Fibroblast of lung (primary cell): ENCODE measurements at places on chromosomes 6 and 20. TPM values are rescaled to one million over a fixed set of nuclear protein-coding genes. Genes with fewer than 3 reads are reported as not detected.
A peak's percentile ranks its signal among the peaks of the same experiment; 100 is the strongest.

GRCh38 chr6:66638099-66638498 lies 931.1 kb upstream of the EYS start:
- DNase-seq, result no peak

- peak; percentile 27 for DNase-seq
These were observed 36.8 kb downstream of the MOXD1 start for GRCh38 chr6:132364306-132365074.

DNA sequence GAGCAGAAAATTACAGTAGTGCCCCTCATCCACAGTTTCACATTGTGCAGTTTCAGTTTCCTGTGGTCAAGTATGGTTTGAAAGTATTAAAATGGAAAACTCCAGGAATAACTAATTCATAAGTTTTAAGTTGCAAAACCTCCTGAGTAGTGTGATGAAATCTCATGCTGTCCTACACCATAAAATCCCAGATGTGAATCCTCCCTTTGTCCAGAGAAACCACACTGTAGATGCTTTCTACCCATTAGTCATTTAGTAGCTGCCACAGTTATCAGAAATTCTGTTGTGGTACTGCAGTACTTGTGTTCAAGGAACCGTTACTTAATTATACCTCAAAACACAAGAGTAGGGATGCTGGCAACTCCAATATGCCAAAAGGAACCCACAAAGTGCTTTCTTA lies 74.7 kb downstream of the PTCHD4 start:
- peak; percentile 86 for DNase-seq

The TBXT gene
- not detected in 2 replicates for total RNA-seq

The PRICKLE4 gene
- 0.26 TPM in 1 of 2 replicates, not detected in the other for total RNA-seq

- DNase-seq, result no peak
These were observed 44.0 kb downstream of the UST start for GRCh38 chr6:148790817-148791216.

The SYNGAP1 gene
- 4.6 and 7.3 TPM in 2 replicates for total RNA-seq

The MBOAT1 gene
- total RNA-seq, result 4.9 and 6.6 TPM in 2 replicates

DNA sequence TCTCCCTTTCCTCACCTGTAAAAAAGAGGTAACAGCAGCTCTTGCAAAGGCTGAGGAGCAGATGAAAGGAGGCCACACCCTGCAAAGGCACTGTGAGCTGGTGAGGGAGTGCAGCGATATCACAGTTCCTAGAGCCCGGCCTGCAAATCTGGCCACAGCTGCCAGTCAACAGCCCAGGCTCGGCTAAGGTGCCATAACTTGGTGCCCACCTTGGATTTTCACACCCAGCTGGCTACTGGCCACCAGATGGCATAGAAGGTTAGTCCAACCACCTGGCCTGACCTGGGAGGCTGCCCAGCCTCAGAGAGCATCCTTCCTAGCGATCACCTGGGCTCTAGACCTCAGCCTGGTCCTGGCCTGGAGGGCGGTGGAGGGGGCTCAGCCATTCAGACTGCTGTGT lies 46.8 kb downstream of the KCNB1 start:
- DNase-seq, result no peak

GRCh38 chr6:132471787-132472186 lies 41.1 kb downstream of the STX7 start:
- DNase-seq, result no peak

The FILIP1 gene
- total RNA-seq, result 0.33 and 0.77 TPM in 2 replicates

The HLA-DOA gene
- not detected in 2 replicates for total RNA-seq

DNA sequence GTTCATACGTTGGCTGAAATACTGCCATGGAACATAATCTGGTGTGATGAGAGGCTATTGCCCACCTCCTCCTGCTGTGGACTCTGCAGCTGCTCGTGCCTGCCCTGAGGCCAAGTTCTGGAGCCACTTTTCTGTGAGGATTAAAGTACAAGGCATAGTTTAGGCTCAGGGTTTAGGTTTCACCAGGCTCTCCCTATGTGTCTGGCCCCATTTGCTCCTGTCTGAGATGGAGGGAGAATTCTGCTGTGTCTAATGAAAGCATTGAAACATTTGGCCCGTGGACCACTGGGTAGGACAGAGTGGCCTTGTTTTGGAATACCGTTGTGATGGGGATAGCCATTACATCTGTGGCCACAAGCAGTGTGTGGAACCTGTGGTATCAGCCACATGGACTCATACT lies 5.9 kb downstream of the WRNIP1 start:
- DNase-seq, result no peak

- DNase-seq, result peak; percentile 2
These were observed 111.0 kb upstream of the TFAP2D start for GRCh38 chr6:50602292-50602691.

DNA sequence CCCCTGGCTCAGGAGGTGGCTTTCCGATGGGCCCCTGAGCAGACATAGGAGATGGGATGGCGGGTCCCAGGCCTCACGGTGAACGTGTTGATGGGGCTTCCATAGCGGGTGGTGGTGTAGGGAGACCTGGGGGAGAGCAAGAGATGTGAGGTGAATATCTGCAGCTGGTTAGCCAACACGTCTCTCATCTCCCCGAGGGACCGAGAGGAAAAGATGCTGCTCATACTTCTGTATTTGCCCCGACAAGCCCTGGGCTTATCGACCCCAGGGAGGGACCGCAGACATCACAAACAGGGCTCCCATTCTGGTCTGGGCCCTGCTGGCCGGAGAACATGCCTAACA lies 38.7 kb downstream of the C6orf132 start:
- DNase-seq, result no peak

The PI16 gene
- total RNA-seq, result 0.26 TPM in 1 of 2 replicates, not detected in the other

DNA sequence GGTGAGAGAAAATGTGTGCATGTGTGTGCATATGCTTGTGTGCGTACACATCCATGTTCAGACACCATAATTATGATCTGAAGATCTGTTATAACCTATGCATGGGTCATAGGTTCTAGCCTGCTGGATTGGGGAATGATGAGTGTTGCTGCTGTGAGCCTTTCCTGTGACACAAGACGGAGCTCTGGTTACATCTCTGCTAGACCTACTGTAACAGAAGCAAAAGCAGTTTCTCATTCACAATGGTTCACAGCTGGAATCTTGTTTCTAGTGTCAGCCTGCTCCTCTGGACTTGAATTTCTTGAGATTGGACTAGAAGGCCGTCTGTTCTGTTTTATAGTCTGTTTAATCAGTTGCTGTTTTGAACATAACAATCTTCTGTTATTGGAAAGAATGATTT lies 40.1 kb downstream of the DEFB114 start:
- peak; percentile 36 for DNase-seq

The DLK2 gene
- total RNA-seq, result under 0.01 and 0.17 TPM in 2 replicates

DNA sequence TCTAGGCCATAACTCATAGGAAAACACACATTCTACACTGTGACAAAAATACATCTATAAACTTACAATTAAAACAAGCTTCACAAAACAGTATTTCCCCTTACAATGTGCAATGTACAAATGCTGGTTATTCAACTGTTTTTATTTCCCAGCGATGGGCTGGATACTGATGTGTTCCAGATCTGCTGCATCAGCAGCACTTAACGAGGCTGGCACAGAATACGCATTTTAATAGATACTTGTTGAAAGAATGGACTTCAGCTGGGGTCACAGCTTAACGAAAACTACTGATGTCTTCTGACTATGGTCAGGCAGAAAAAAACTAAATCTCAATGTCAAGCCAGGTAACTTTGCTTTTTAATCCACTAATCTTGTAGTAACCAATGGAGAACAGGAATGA lies 70.9 kb downstream of the B4GALT5 start:
- DNase-seq, result no peak

The TRIM31 gene
- total RNA-seq, result not detected in 2 replicates

GRCh38 chr20:46946796-46947195 lies 52.2 kb downstream of the EYA2 start:
- DNase-seq, result no peak

The MRPS10 gene
- total RNA-seq, result 46.5 and 67.5 TPM in 2 replicates

- no peak for DNase-seq
These were observed 6.0 kb downstream of the MLN start for GRCh38 chr6:33797626-33798342.

- DNase-seq, result peak; percentile 10
These were observed 69.8 kb downstream of the DZANK1 start for GRCh38 chr20:18397030-18397429.

The CDH26 gene
- total RNA-seq, result 0.26 and 0.50 TPM in 2 replicates

DNA sequence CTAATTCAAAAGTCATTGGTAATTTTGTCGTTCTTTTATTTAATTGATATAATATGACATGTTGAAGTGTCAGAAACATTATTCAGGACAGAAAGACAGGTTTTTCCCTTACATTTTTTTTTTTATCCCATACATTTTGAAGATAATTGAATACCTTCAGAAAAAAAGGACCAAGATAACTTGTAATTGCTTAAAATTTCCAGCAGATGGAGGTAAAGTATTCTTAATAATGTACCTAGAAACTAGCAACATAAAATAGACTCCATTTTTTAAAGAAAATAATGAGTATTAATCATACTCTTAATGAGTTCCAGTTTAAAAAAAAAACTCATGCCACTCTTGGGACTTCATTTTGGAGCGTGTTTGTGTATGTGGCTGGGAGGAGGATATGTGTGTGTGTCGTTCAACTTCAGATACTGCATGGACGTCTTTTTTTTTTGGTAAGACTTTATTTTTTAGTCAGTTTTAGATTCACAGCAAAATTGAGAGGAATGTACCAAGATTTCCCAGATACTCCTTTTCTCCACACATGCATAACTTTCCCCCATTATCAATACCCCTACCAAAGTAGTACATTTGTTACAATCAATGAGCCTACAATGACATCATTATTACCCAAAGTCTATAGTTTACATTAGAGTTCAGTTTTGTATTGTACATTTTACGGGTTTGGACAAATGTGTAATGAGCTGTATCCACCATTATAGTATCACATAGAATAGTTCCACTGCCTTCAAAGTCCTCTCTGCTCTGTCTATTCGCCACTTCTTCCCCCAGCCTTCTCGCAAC lies 79.4 kb downstream of the ROS1 start:
- peak; percentile 18 for DNase-seq

- peak; percentile 31 for DNase-seq
These were observed 24.1 kb downstream of the STK4 start for GRCh38 chr20:44990425-44990824.

DNA sequence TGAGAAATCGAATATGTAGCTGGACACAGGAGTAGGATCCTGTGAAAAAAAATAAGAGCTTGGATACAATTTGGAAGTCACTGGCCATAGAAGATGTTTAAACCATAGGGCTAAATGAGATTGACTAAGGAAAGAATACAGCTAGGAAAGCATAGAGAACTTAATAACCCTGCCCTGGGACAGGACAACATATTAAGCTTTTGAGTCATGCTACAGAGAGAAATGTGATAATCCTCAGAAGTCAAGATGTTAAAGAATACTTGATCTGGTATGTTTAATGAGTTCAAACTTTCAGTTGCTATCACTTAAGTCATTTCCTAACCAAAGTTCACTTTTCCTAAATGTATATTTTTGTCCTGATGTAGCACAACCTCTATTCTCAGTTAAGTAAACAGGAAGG lies 154.6 kb upstream of the TSHZ2 start:
- DNase-seq, result no peak

DNA sequence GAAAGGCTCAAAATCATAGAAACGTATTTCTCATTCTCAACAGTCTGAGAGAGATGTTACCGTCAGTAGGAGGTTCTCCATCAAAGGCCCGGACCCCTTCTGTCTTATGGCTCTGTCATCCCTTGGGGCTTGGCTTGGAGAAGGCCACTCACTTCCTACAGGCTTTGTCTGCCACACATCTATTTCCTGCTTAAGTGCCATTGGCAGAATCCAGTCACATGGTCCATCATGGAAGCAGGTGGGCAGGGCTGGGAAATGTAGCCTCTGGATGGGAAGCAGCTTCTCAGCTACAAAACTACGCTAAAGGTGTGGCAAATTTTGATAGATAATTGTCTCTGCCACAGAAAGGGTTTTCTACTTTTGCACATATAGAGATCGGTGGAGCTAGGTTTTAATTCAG lies 12.6 kb upstream of the ZFP64 start:
- DNase-seq, result no peak

GRCh38 chr6:24924580-24925356 lies 11.0 kb downstream of the RIPOR2 start:
- no peak for DNase-seq

GRCh38 chr20:34415079-34415478 lies 52.0 kb downstream of the ITCH start:
- no peak for DNase-seq

GRCh38 chr6:6368684-6369052 lies 48.2 kb upstream of the F13A1 start:
- DNase-seq, result no peak

The MAP7 gene
- 0.77 and 1.5 TPM in 2 replicates for total RNA-seq

DNA sequence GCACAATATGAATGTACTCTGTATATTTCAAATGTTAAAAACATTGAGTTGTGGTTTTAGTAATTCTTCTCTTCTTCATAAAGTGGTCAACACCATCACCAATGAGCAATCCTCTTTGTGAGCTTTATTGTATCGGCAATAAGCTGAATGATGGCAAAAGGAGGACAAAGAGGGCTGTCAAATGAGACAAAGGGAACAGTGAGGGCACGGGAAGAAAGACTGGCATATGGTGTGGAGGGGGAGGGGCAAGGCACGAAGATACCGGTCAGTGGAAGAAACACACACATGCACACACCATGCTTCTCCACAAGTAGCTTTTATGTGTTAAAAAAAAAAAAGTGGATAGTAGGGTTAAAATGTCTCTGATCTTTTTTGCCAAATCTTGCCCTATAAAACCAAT lies 506.8 kb upstream of the CITED2 start:
- DNase-seq, result no peak

DNA sequence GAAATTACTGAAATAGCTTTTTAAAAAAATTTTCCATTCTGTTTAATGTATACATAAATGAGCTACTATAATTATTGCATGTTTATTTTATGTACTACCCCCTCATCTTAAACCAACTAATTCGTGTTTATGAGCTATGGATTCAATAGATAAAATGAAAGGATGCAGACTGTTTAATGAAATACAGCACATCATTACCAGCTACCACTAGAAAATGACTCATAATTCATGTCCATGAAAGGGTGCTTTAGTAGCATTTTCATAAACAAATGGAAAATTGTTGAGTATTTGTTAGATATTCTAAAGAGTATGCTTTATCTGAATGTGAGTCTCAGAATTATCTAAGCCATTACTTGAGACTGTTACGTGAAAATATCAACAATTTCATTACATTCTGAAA lies 1590.1 kb downstream of the HACE1 start:
- DNase-seq, result no peak

The IMPG1 gene
- total RNA-seq, result not detected in 2 replicates

DNA sequence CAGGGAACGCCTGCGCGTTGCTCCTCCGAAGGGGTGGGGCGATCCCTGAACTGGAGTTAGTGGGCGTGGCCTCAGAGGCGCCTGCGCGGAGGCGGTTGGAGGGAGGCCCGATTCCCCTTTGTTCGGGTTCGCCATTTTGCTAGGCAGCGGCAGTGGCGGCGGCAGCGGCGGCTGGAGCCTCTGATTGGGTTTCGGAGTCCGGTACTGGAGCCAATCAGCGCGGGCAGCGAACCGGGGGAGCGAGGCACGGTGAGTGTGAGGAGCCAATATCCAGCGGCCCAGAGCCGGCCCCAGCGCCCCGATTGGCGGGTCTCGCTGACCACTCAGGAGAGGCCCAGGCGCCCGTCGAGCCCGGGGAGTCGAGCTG lies at the start of gene NFYA:
NFYA (plus strand) TSS at position 139 of the 367 bp plus-strand sequence. CDS start 6,116 bp downstream, outside the sequence.
- peak; percentile 100 for DNase-seq

The BTNL2 gene
- not detected in 2 replicates for total RNA-seq

The ADGRF5 gene
- under 0.01 and 0.26 TPM in 2 replicates for total RNA-seq

The KIAA1755 gene
- total RNA-seq, result 2.8 and 3.1 TPM in 2 replicates

GRCh38 chr6:47792216-47792733 lies 10.4 kb downstream of the OPN5 start:
- DNase-seq, result no peak

GRCh38 chr20:47007826-47008655 lies 113.4 kb downstream of the EYA2 start:
- no peak for DNase-seq

GRCh38 chr6:25177500-25178028 lies 101.6 kb upstream of the CARMIL1 start:
- no peak for DNase-seq
